Stimulated activated CD8-positive, alpha-beta memory T cell treated with anti-CD3 and anti-CD28 coated beads, Interleukin-2, amount 100 ng/mL, for 1 hour (primary cell): ENCODE measurements at places on chromosomes 11 and 22.

GRCh38 chr11:15660496-15660895 lies 545.8 kb downstream of the INSC start:
- DNase-seq, result no peak

- no peak for DNase-seq
These were observed 571.7 kb downstream of the METTL15 start for GRCh38 chr11:28679795-28680468.

DNA sequence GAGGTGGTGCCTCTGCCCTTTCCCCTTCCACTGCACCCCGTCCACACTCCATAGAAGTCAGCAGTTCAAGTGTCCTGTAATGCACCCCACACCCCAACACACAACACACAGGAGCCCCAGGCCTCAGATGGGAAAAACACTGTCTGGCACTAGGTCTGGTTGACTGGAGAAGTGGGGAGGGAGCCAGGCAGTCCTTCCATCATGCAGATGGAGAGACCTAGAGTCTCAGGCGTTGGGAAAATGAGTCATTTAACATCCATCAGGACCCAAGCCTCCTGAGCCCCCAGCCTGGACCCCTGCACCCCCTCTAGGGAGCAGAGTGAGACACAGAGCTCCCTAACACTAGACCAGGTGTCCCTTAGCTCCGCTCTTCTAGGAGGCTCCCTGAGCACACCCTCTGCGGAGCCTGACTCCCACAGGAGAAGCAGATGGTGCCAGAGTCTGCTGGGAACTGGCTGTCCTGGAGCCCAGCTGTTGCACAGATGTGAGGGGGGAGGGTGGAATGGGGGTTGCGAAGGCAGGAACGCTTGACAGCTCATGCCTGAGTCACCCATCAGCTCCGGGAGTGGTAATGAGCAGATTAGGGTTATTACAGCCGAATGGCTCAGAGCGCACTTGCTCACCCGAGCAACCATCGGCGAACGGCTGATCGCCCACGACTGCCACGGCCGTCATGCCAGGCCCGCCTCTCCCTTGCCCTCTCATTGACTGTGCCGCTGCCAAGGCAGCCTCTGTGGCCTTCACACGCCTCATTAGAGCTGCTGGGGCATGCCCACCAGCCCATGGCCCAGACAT lies 22.1 kb upstream of the SYT7 start:
- DNase-seq, result no peak

DNA sequence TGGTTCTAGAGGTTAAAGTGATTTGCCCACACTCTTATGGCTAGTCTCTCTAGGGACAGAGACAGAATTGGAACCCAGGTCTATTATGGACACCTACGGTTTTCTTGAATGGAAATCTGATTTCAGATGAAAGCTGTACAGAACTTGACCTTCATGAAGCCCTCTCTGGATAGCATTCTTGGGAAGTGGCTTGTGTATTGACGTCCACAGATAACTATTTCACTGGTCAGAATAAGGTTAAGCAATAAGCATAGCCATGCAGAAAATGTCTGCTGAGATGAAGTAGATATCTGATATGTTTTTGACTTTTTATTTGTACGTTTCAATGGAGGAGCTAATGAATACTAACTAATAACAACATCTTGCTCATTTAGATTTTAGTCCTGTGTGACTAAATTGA lies 1.1 kb downstream of the TLCD5 start:
- DNase-seq, result no peak

- no peak for DNase-seq
These were observed 3.5 kb upstream of the EEF1G start for GRCh38 chr11:62577046-62577714.

DNA sequence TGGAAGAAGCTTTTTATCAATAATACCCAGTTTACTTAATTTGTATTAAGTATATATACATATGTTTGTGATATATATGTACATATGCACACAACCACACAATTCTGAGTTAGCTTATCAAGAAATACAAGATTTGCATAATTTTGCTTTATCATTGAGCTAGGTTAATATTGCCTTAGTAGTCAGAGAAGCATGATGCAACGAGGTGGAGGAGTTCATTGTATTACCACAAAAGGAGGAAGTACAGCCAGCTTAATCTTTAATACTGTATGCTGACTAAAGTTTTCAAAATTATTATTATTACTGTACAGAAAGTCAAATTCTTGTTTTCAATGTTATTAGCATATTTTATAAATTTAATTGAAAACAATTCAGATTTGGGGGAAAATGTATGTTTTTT lies 278.4 kb upstream of the PDGFD start:
- DNase-seq, result no peak

DNA sequence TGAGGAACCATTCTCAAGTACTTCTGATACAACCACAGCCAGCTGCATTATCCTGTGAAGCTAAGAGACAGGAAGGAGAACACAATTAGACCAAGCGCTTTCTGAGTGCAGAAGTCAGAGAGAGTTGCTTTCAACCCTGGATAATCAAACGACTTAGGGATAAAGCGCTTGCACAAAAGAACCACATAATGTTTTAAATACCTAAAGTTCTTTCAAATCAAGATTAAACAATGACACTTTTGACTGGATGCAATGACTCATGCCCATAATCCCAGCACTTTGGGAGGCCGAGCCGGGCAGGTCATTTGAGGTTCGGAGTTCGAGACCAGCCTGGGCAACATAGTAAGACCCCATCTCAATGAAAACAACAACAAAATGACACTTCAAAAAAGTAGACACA lies 145.1 kb downstream of the SWAP70 start:
- no peak for DNase-seq
